NCI-H748 treated with DMSO at 0.1 percent for 48 hours (cell line): ENCODE measurements at places on chromosomes 5 and 9.
A peak's percentile ranks its signal among the peaks of the same experiment; 100 is the strongest.

- no peak for DNase-seq
These were observed 8.8 kb downstream of the HOMER1 start for GRCh38 chr5:79505138-79505537.

- no peak for DNase-seq
These were observed 13.0 kb downstream of the BHMT start for GRCh38 chr5:79124607-79125006.

GRCh38 chr9:121954477-121955140, 138.5 kb downstream of the TTLL11 start:
- no peak for DNase-seq

GRCh38 chr9:104658496-104659195, 35.7 kb upstream of the OR13D1 start:
- no peak for DNase-seq

GRCh38 chr5:40798801-40799210, 632 bp upstream of the PRKAA1 start:
- DNase-seq, result no peak

DNA sequence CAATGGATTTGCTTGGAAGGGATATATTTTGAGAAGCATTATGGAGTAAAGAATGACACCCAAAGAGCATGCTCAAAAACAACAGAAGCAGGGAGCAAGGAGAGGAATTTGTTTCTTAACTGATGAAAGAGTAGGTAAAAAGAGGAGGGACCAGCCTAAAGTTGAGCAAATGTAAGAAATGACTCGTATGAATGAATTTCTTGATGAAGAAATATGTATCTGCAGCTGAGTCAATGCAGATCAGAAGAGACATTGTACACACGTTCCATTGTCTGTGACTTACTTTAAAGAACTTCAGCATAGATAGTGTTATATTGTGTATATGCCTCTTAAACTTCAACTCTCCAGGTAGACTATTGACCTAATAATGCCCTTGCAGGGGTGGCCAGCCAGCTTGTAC, 112.7 kb upstream of the NREP start:
- no peak for DNase-seq

GRCh38 chr5:113984928-113985327, 376.9 kb upstream of the KCNN2 start:
- no peak for DNase-seq

- no peak for DNase-seq
These were observed 154.4 kb downstream of the MACROH2A1 start for GRCh38 chr5:135244620-135245021.

DNA sequence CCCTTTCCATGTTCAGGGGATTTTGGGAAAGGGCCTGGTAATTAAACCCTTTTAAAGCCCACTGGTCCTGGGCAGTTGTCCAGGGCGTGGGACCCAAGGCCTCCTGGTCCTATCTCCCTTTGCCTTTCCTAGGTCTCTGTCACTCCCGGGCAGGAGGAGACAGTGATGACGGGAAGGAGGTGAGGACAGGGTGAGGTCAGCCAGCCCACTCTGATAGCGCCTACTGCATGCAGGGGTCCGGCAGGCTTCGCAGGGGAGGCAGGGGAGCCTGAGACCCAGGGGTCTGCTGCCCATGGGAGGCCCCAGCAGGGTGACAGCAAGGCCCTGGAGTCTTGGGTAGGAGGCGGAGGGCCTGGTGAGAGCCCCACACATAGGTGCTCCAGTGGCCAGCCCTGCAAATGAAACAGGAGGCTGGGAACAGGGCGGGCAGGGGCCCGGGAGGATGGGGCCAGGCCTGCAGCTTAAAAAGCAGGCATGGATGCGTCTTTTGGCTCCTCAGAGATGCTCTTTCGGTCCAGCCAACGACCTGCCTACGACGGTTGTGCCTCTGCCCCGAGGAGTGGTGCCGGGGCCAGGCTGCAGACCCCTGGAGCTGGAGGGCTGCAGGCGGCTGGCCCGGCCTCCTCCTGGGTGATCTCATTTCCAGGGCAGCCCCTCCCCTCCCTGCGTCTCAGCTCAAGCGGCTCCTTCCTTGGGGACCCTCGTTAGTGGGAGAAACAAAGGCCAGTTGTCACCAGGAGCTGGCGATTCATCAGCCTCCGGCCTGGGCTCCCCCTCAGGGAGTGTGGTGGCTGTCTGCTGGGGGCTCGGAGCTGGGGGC, 6.7 kb upstream of the RXRA start:
- DNase-seq, result no peak

DNA sequence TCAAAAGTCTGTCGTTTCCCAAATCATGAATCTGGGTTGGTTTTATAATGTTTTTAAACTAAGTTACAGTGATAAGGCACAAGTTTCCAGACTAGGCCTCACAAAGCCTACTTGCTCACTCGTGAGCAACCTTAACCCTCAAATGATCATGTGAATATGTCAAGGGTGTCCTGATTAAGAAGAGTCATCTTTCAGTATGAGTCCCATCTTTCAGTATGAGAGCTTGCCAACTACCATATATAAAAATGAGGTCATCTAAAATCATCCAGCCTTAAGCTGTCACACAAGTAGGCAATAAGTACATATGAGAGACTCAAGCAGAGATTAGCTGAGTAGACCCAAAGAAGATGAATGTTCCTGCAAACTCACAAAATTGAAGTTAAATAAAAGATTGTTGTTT, 668.4 kb upstream of the FAM174A start:
- DNase-seq, result no peak

DNA sequence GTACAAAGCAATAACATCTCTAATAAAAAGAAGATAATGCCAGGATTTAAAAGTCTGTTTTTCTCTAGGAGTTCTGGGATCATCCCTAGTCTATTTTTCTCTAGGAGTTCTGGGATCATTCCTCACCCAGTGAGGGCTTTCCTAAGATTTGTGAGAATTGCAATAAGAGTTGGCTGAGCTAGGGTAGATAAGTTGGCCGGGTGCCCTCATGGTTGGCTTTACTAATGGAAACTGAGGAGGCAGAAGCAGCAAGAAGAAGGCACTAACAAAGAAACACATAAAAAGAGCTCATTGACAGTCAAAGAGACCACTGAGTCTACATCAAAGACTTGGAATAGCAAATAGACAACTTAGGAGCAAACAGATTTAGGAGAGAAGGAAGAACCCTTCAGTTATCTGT, 4.2 kb downstream of the SLC1A3 start:
- no peak for DNase-seq

DNA sequence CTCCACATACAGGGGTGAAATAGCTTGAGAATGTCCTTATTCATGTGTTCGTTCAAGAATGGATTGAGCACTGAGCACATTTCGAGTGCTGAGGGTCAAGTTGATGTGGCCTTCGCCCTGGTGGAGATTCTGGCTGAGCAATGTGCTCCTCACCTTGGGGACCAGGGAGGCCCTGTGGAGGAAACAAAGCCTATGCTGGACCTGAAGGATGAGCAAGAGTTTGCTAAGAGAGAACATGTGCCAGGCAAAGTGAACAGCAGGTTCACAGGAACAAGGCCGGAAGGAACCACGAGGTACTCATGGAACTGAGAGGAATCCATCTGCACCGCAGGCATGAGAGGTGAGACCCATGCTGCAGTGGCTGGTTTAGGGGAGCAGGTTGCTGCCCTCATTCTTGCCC, 102.4 kb downstream of the PSD2 start:
- DNase-seq, result no peak

- no peak for DNase-seq
These were observed 292.1 kb downstream of the ARRDC3 start for GRCh38 chr5:91090995-91091394.

DNA sequence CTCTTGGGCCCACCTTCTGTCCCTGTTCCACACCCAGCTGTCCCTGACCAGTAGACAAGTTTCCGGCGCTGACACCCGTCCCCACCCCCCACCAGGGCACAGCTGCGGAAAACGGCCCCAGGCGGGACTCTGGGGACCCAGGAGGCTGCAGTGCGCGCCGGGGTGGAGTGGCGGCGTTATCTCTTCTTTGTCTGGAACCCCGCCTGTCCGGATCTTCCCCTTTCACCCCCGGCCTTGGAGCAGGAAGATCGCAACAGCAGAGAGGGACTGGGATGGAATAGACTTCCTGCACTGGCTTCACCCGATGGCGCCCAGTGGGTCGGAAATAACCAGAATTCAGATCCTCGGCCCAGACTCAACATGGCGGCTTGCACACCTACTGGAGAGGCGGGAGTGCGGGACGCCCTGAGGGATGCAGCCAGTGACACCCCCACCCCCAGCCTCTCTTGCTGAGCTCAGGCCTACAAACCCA, 4.7 kb downstream of the PAX5 start:
- no peak for DNase-seq

- DNase-seq, result no peak
These were observed 51.1 kb upstream of the LHFPL2 start for GRCh38 chr5:78699552-78700153.

DNA sequence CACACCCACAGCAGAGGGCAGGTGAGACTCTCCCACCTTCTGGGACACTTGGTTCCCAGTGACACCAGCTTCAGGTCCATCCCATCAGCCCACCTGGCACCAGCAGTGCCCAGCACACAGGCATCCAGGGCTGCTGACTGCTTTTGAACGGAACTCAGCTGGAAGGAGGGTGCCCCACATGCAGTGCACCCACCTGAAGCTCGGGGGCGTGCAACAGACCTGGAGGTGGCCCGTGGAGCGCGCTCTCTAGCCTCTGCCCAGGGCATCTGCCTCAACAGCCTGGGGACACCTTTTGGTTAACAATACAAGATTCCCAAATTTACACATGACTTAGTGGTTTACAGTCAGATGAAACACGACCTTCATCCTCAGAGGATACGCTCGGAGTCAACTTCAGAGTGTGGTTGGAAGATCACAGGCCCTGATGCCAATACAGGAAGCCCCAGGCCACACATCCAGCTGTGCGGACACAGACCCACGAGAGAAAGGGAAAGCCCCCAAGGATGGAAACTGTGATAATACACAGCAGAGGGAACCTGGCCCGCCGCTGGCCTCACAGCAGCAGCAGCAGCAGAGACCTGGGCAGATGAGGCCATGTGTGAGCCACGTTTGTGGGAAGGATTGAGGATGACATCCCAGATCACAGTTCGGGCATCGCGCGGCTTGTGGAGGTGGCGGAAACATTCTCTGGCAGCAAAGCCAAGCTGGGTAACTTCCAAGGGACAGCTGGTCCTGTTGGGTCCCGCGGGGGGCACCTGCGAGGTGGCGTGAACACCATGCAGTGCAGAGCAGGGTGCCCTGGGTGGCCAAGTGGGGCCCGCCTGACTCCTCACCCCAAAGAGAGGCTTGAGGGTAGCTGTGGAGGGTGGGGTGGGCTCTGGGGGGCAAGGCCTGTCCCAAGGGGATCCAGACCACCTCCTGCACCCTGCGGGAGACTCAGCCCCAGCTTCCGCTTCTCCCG, 64.0 kb downstream of the SECISBP2 start:
- no peak for DNase-seq

- no peak for DNase-seq
These were observed 54.2 kb upstream of the SSBP2 start for GRCh38 chr5:81805086-81805485.

GRCh38 chr5:79853676-79854418, 137.2 kb downstream of the MTX3 start:
- no peak for DNase-seq

DNA sequence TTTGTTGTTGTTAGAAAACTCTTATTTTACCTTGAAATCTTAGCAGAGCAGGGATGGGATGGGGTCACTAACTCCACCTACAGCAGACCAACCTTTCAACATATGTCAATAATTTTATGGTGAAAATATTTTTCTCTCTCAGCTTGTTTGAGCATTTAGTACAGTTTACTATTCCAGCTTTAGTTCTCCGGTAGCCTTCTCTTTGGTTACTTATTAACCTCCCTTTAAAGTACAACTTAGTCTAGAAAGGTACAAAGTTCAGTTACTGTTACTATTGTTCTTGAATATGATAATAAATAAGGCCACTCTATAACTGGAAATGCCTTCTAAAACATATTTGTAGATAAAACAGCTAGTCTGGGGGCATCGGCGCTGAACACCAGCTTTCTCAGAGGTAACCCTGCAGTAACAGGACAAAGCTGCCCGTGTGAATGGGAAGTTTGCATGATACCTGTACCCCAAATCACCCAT, 233.3 kb downstream of the PCSK1 start:
- no peak for DNase-seq

- no peak for DNase-seq
These were observed 30.6 kb upstream of the ADAMTS6 start for GRCh38 chr5:65512170-65512937.

DNA sequence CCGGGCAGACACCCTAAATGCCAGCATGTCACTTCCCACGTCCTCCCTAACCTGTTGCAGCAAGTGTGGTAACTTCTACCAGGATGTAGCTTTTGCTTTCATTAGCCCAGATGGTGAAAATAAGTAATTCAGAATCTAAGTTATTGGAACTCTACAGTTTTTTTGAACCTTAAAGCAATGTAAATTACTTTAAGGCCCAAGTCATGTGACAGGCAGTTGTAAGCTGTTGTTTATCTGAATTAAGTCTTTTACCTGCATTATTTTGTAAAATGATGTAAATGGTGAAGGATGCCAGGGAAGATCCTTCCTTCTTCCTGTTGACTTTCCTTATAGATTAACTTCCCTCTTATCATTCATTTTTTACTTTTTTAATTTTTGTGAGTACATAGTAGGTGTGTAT, 670.2 kb downstream of the SEMA5A start:
- DNase-seq, result no peak

DNA sequence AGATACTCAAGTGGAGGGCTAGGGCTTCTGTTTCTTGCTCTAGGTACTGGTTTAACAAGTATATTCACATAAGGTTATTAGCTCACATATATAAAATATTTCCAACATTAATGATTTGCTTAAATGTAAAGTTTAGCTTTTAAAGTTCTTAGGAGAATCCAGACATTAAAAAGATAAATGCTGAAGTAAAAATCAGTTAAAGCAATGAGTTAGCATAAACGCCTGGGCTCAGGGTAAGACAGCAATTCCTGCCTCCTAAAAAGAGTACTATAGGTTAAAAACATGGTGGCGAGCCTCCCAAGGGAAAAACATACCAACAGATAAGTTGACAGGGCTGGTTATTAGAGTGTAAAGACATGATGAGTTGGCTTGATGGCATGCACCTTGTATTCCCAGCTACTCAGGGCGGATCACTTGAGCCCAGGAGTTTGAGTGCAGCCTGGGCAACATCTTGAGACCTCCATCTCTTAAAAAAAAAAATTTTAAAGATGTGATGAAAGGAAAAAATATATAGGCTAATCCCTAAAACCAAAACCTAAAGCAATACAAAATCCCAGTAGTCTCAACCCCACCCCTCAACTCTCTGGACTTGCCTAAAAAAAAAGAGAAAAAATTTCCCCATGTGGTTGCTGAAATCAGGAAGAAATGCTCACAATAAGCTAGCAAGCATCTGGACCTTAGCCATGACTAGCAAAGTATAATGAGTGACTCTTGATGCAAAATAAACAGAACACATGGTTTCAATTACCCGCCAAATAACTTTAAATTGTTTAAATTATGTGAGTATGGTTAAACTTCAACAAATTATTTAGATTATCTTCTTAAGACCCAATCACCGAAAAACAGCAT, 3.6 kb downstream of the GOLPH3 start:
- no peak for DNase-seq

DNA sequence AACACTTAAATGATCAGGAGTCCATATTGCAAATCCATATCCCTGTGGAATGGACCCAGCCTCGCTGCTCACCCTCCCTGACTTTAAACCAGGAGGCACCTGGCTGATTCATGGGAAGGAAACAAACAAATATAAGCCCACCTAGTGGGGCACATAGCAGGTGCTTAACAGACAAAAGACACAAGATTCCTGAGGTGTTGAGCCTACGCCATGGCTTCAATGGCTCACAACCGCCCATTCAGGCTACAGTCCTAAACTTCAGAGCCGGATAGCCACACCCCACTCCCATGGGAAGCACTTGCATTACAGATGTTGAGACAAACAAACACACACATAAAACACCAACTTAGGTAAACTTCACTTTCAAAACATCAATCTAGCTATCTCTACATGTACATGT, 359.9 kb downstream of the ICE1 start:
- DNase-seq, result no peak

GRCh38 chr9:8179381-8180053, 379.9 kb upstream of the DMAC1 start:
- peak; percentile 88 for DNase-seq
